ENCODE measurements at places on chromosomes 4 and X.

DNA sequence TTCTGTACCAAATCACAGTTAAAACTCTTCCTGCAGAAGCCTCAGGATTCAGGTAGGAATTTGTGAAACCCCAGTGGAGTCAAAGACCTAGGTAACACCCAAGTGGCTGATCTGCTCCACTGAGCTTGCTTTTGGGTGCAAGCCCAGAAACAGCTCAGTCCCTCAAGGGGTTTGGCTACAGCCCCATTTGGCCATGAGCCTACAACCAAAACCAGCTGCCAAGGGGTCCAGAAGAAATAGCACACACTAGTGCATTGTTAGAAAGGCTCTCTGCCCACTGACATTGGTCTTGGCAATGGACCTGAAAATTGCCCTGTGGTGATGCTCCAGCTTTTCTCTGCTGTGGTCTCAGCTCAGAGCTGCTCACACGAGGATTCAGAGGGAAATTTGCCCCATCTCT lies 577.4 kb upstream of the INTU start:
- DNase-seq, result no peak

DNA sequence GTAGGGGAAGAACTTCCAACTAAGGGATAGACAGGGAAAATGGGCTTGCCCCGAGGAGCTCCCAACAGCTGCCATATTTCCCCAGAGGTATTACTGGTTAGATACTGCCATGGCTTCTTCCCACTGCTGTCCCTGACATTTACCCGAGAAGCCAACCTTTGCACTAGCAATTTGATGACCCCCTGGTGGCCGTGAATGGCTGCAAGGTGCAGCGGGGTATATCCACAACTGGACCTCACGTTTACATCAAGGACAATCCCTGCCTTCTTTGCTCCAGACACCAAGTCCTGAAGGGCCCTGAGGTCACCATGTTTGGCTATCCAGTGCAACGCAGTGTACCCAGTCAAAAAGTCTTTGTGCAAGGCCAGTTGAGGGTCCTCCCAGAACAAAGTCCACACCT lies 2.3 kb downstream of the SOWAHB start:
- no peak for DNase-seq

DNA sequence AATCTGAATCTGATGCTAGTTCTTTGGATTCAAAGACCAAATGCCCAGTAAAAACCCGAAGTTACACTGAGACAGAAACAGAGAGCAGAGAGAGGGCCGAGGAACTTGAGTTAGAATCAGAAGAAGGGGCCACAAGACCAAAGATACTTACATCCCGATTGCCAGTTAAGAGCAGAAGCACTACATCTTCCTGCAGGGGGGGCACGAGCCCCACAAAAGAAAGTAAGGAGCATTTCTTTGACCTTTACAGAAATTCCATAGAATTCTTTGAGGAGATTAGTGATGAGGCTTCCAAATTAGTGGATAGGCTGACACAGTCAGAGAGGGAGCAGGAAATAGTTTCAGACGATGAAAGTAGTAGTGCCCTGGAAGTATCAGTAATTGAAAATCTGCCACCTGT lies 309.3 kb downstream of the ANK2 start:
- DNase-seq, result no peak

- DNase-seq, result no peak
Observed at GRCh38 chrX:68461576-68461975, 28.3 kb upstream of the OPHN1 start.

- no peak for DNase-seq
Observed at GRCh38 chrX:137684591-137684990, 118.7 kb downstream of the ZIC3 start.

DNA sequence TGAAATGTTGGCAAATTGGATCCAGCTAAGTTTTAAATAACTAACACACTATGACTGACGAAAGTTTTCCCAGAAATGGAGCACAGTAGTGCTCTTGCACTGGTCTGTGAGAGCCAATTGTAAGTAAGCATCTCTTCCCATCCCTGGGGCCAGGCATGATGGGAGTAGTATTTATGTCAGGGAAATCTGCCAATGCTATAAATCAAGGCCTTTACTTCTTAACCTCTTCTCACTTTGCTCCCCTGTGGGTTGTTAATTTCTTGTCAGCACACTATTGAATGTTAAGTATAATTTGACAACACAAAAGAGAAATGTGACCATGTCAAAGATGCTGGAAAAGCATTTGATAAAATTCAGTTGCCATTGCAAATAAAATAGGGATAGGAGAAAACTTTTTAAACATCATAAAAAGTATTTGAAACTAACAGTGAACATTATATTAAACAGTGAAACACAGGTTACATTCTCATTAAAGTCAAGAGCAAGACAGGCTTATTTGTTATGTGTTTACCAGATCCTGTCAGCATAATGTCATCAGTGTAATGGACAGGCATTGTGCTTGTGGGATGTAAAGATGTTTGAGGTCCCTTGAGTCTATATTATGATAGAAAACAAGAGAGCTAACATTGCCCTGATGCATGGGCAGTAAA lies 5.0 kb downstream of the F8A1 start:
- no peak for DNase-seq

- no peak for DNase-seq
Observed at GRCh38 chr4:2795893-2796848, 3.3 kb downstream of the SH3BP2 start.

- no peak for DNase-seq
Observed at GRCh38 chr4:110198049-110198434, 373 bp downstream of the ELOVL6 start.

DNA sequence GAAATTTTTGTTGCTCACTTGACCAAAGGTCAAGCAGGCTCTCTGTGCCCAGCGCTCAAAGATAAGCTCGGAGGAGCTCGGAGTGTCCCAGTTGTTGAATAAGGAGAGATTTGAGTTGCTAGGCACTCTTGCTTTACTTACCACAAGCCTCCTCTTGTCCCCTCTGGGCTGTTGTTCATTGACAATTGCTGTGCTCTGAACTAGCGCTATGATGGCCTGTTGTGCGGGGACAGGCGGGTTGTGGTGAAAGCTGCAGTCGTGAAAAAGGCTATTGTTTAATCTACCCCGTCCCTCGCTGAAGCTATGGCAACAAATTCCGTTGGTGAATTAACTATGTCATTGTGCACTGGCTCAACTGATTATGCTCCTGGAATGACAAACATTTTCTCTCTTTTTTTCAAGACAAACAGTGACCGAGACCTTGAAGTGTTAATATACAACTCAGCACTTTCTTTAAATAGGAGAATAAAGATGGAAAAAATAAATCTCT lies 21.0 kb upstream of the POLA1 start:
- no peak for DNase-seq

DNA sequence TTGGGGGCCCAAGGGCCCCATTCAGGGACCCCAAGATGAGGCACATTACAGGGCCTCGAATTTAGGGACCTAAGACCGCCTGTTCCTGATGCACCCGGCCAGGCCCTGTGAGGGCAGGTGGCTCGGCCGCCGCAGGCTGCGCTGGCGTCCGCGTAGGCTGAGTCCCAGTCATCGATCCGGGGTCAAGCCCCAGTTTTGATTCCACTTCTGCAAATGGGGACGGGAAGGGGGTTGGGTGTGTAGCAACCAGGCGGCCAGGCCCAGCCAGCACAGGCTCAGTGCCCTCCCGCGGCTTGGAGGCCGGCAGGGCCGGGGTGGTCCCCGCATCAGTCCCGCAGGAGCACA lies 327 bp downstream of the PNPLA4 start:
- DNase-seq, result no peak

GRCh38 chr4:56630876-56631666 lies 50.0 kb downstream of the HOPX start:
- no peak for DNase-seq

DNA sequence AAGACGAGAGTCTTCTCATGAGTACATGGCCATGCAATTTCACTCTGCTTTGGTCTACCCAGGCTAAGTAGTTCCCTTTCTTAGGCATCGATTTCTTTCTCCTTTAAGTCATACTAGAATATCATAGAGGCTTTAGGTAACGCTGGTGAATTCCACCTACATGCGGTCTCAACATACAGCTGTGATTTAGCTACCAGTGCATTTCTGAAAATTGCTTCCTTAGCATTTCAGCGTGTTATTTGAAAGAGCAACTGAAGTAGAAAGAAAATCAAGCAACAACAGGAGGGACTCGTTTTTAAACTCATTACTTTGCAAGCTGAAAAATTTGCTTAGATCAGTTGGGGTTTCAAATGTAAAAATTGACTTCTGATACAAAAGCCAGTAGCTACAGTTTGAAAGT lies 48.1 kb upstream of the RASGEF1B start:
- DNase-seq, result no peak

DNA sequence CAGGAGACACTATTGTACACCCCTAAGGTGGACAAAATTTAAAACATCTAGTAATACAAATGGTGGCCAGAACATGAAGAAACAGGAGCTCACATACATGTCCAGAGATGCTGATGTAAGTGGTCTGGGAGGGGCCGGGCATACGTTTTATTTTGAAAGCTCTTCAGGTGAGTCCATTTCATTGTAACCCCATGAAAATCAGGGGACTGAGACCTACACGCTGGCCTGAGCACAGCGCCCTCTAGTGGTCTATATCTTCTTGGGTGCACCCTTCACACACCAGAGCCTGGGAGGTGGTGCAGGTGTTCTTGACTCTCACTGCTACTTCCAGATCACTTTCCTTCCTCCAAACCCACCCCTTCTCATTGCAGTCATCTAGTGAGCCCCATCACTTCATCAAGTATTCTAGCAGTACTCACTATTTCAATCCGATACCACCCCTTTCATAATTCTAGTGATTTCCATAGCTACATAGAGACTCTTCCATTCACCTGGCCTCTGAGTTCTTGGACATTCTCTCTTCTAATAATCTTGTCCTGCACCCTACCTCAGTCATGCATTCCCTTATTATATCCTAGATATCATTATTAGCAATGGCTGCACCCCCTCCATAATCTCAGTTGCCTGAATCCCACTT lies 4.3 kb upstream of the TLR6 start:
- peak; percentile 39 for DNase-seq

Measured in stimulated activated CD4-positive, alpha-beta T cell treated with anti-CD3 and anti-CD28 coated beads, Interleukin-2, amount 100 ng/mL, for 4 hours (primary cell).